ENCODE measurements at places on chromosomes 7 and 10.

- DNase-seq: no peak
Measured at GRCh38 chr10:43287056-43288007, 20.5 kb upstream of the RASGEF1A start.

DNA sequence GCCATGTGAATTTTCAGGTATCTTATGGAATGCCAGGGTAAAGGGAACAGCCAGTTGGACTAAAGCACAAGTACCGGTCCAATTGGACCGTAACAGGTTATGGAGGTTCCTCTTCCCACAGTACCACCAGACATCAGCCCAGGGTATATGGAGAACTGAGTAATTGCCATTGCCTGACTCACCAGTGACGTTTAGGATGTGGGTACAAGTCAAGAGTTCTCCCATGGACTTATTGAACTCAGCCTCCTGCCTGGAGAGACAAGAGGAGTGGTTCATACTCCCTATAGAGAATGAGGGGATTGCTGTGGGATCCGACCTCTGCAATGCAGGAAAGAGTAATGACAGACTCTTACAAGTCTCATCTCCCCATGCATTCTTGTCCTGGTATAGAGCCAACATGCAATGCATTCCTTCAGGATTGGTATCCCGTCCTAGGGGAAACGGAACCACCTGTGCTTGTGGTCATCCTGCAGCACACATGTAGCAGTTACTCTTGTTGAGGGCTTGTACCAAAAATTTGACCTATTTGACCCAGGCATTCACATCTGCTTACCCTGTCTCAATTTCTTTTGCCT lies 30.7 kb upstream of the ELOVL3 start:
- no peak for DNase-seq

DNA sequence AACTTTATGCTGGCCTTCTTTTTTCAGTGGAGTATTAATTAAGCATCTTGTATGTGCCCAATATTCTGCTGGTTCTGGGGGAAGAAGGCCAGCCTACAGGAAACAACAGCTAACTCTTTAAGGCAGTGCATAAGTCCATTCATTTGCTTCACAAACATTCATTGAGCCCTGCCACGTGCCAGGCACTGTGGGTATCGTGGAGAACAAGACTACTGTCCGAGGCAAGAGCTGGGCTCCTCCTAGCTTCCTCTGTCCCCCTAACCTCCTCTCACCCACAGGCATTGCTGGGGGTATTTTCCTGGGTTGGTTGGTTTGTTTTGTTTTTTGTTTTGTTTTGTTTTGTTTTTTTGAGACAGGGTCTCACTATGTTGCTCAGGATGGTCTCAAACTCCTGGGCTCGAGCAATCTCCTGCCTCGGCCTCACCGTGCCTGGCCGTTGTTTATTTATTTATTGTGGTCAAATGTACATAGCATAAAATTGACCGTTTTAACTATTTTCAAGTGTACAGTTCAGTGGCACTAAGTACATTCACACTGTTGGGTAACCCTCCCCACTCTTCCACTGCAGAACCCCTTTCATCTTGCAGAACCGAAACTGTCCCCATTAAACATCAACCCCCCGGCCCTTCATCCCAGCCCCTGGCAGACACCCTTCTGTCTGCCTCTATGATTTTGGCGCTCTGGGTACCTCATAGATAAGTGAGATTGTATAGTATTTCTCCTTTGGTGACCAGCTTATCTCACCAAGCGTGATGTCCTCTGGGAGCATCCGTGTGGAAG lies 32.6 kb downstream of the CHST3 start:
- no peak for DNase-seq

GRCh38 chr7:47432671-47433563 lies 149.0 kb downstream of the TNS3 start:
- DNase-seq: no peak

DNA sequence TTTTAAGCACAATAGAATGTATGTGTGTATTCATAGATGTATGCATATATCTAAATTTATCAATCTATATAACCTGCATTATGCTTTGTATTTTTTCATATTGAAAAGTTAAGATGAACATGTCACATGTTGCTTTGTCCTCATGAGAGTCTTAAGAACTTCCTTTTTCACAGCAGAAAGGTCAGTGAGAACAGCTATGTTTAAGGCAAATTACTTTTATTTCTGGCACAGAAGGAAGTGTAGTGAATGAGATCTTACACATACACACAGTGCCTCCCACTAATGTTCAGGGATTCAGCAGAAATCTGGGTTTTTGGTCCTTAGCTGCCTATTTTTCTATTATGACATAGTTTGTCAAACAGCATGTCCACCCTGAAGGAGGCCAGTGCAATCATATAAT lies 134.8 kb downstream of the TMEM26 start:
- no peak for DNase-seq

- no peak for DNase-seq
Measured at GRCh38 chr10:73432646-73433537, 469 bp downstream of the MSS51 start.

- DNase-seq: no peak
Measured at GRCh38 chr7:7861211-7861633, 107.4 kb upstream of the GLCCI1 start.

- DNase-seq: no peak
Measured at GRCh38 chr10:60203993-60204618, 185.6 kb downstream of the ANK3 start.

DNA sequence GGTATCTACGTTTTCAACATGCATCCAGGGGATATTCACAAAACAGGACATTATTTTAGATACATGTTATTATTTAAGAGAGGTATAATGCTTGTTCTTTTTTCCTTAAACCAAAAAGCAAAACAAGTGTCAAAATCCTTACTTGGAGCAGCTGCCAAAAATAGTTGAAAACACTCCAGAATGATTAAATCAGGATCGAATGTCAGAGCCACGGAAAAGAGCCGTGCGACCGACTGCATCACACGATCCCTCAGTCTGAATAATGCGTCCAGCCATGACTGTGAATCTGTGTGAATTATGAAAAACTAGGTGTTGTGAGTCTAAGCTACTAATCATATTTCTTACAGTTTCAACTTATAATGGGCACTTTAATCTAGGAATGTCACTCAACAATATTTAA lies 126.0 kb downstream of the PARD3 start:
- DNase-seq: no peak

- no peak for DNase-seq
Measured at GRCh38 chr10:28600056-28600455, 67.1 kb downstream of the WAC start.

GRCh38 chr7:117784315-117784714 lies 88.9 kb downstream of the CTTNBP2 start:
- DNase-seq: no peak

GRCh38 chr7:116632384-116632783 lies 39.6 kb upstream of the MET start:
- DNase-seq: no peak

DNA sequence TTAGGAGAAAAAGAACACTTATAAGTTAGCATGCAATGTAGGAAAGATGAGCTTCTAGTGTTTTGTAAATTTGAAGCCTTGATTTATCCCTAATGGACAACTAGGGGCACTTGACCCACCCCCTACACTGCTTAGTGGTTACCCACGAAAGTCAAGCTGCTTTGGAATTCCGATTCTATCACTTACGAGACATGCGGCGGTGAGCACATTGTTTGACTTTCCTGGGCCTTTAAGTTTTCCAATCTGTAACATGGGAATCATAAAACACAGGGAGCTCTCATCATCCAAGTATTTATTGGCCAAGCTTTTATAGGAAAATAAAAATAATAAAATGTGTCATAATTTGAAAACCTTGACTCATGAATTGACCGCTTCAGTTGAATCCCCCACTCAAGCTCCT lies 78.7 kb upstream of the PDK4 start:
- DNase-seq: no peak

- no peak for DNase-seq
Measured at GRCh38 chr7:141911391-141911790, 4.8 kb upstream of the OR9A4 start.

GRCh38 chr10:29105516-29106215 lies 183.2 kb upstream of the LYZL1 start:
- DNase-seq: no peak

DNA sequence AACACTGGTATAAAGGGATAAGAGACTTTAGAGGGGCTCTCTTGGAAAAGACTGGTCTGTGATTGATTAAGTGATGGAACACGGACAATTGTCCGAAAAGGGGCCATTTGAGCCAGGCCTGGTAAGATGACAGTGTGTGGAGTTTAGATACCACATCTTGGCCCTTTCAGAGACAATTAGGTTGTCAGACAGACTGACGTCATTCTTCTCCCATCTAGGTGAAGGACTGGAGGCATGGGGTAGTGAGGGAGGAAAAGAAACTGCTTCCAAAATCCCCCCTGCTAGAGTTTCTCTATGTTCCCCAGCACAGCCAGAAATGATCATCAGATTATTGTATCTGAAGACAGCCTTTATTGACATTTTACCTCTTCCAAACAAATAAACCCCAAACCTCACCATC lies 84.8 kb upstream of the MYO3A start:
- no peak for DNase-seq

DNA sequence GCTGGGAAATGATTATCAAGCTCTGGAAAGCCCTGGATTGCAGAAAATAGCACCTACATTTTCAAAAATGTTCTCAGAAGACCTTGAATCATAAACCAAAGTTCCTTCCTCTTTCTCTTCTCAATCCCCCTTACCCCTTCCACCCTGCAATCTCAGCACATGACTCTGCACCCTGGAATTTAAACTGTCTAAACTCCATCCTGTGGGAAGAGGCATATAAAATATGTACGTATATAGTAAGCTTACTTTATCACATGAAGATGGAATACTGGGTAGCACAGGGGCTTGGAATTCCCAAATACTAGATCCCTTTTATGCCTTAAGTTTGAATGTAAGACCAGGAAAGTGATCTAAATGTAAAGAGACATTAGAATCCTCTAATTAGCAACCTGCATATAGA lies 7.7 kb downstream of the AGMO start:
- DNase-seq: no peak

DNA sequence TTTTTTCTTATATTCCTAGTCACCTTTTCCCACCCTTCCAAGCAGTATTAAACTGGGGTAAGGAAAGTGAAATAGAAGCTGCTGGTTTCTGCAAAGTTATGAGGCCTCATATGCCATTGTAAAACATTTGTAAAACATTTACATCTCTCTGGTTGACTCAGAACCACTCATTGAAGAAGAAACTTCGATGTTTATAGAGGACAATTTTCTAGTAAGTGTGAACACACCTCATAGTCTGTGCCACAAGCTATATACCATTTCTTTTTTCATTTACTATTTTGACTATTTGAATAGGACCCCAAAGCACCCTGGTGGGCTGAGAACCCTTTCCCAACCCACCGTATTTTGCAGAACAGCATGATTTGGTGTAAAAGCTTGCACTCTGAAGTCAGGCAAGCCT lies 12.9 kb upstream of the ITGB1 start:
- no peak for DNase-seq

- DNase-seq: no peak
Measured at GRCh38 chr10:119653209-119653608, 2.0 kb downstream of the BAG3 start.

GRCh38 chr7:45192621-45193041 lies 35.0 kb downstream of the RAMP3 start:
- DNase-seq: no peak

- DNase-seq: no peak
Measured at GRCh38 chr10:3848775-3849635, 64.0 kb upstream of the KLF6 start.

DNA sequence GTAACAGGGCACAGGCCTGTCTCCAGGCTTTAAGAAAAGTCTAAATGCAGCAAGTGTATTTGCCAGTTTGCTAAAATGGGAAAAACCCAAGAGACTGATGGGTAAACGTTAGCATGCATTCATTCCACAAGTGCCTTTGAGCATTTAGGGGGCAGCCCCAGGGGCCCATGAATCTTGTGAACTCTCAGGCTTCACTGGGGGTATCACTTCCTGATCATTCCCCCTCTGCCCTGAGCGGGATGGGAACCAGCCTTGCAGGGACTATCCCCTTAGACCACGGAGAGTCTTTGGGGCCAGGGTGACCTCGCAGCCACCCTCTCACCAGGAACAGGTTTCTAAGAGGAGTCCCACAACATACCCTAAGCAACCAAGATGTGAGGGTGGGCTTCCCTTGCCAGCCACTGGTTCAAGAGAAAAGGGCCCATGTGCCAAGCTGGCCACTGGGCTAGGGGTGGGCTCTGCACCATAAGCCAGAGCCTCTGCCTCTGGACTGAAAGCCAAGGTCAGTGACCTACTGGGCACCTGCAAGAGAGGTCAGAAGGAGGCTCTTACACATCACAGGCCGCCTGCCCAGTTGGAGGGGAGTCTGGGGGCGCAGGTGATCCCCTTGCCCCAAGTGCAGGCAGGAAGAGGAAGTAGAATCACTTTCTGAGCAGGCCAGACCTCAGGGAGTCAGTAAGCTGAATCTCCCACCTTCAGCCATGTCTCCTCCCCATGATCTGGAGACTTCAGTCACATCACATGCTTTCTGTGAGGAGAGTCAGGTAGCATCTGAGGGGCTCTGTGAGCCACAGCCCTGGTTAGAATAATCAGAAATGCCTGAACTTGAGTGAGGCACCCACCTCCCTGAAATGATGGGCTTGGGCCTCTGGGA lies 75.0 kb downstream of the C10orf105 start:
- DNase-seq: no peak

DNA sequence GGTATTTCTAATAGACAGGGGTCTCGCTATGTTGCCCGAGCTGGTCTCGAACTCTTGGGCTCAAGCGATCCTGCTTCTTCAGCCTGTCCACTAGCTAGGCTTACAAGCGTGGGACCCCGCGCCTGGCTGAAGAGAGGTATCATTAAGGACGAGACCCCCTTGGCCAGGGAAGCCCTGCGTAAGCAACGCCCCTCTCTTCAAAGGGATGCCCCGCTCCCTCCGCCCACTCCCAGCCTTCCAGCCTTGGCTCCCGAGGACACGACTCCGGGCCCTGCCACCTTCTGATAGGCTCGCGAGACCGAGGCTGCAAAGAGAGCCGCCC lies 220 bp upstream of the ZKSCAN5 start:
- no peak for DNase-seq

DNA sequence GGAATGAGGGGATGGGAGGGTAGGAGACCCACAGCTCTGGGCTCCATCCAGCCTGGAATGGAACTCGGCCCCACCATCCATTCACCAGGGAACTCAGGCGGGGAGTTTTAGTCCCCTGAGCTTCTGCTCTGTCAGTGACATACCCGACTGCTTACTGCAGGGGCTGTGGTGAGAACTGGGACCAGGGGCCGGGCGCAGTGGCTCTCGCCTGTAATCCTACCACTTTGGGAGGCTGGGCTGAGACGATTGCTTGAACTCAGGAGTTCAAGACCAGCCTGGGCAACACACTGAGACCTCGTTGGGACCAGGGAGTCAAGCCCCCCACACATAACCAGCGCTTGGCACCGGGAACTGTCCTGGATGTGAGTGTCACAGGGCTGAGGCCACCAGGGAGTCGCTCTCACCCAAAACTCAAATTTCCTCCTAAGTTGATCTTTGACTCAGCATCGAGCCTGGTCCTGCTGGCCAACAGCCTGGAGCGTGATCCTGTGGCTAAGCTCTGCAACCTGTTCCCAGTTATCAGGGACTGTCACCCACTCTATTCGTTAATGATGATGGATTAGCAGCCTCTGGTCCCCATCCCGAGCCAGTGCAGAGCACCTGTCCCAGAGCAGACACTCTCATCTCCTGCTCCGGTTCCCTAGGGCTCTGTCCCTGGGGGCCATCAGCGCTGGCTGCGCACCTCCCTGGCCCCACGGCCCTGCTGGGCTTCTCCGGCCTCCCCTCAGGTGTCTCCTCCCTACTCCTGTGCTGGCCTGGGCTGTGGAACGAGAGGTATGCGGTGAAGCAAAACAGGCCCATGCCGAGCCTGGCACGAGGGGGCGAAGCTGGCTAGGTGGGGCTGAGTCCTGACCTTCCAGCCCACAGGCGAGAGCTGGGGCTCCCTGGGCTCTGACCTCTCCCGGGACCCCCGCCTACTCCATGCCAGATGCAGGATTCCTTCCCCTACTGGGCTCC lies 902 bp upstream of the CLDN15 start:
- DNase-seq: no peak

- no peak for DNase-seq
Measured at GRCh38 chr7:133344275-133344674, 91.4 kb downstream of the EXOC4 start.
